Amygdala (tissue), 56 donors: ENCODE measurements at places on chromosomes 4 and X.

GRCh38 chr4:58961925-58962324 lies 1851.7 kb upstream of the IGFBP7 start:
- no peak for DNase-seq

DNA sequence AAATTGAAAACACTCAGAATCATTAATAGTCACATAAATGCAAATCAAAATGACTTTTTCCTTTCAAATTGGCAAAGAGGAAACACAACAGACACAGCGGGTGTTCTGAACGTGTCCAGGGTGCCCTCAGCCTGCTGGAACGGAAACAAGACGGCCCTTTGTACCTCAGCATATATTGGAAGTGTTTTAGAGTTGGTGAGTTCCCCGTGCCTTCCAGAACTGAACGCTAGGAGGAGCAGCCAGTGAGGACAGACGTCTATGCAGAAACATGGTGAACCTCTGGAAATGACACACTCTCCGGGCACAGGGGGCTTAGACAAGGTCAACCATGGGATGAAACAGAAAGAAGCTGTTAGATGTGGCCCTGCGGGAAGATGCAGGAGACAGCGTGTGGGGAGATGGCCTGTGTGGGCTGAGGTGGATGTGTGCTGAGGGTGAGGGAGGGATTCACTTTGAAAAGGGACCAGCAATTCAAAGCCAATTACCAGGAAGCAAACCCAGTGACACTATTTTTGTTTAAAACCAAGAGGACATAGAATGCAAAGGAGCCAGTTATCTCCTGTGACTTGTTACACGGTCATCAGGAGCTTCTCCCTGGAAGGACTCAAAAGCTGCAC lies 40.4 kb downstream of the RNF212 start:
- DNase-seq, result no peak

GRCh38 chrX:44733931-44734330 lies 109.9 kb upstream of the DUSP21 start:
- DNase-seq, result no peak

DNA sequence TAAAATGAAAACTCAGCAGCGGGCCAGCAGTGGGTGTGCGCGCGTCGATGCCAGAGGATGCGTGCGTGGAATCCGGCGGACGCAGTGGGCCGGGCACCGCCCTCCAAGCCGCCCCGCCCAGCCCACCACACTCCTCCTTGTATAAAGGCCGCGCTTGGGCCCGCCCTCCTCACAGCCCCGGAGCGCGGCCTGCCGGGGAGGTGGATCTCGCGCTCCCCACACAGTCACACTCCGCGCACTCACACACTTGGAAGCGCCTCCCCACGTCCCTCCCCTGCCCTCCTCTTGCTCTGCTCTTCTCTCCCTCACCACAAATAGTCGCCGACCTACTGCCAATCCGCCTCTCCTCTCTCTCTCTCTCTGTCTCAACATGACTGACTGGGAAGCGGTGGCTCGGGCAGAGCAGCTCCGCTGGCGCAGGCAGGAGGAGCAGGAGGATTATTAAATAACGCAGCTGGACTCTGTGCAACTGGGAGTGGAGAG lies at the start of gene CCSER1:
Gene CCSER1, plus strand, starts transcription at position 172 of the 483 bp plus-strand sequence.
- peak; percentile 60 for DNase-seq

- DNase-seq, result no peak
Measured at GRCh38 chr4:163395055-163395454, 51.4 kb downstream of the NPY5R start.

DNA sequence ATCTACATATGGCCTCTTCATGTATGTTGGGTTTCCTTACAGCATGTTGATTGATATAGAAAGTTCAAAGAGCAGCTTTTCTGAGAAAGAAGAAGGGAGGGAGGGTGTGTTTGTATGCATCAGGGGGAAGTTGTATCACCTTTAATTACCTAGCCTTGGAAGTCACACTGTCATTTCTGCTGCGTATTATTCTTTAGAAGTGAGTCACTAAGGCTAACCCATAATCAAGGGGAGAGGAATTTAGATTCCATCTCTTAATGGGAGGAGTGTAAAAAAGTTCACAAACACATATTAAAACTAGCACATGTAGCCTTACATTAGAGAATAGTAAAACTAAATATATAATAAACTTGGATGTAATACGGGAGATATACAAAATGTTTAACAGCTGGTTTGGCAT lies 86.5 kb upstream of the CBLL2 start:
- no peak for DNase-seq

DNA sequence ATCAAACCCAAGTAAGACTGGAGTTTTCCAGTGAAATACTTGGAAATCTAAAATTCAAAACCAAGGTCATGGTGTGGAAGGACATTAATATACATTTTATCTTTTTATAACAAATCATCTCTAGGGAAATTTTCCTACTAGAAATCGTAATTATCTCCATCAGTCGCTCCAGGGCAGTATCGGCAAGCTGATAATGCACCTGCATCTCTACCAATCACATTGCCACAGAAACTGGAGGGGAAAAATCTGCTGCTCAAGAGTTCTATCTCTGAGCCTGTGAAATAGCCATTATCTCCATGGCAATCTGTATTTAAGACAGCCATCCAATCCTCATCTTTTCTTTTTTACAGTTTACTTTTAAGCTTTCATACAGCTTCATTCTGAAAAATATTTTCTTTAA lies 538.3 kb upstream of the GALNT7 start:
- DNase-seq, result no peak

GRCh38 chr4:80538276-80538926 lies 202.9 kb downstream of the CFAP299 start:
- no peak for DNase-seq

DNA sequence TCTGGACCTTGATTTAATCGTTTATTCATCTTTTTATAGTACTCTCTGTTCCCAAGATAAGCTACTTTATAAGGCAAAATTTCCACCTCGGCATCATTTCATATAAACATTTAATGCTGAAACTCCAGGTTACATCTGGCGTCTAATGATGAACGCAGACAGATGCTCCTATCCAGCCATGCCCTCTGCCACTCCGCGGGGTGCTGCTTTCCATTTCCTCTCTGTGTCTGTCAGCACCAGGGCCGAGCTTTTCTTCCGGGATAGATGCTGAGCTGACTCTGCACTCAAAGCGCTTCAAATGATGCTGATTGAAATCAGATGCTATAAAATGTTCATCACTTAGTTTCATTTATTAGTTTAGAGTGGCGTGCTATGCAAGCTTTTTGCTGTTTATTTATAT lies 80.5 kb upstream of the HELT start:
- no peak for DNase-seq

- no peak for DNase-seq
Measured at GRCh38 chrX:63475200-63475599, 124.1 kb upstream of the SPIN4 start.

- no peak for DNase-seq
Measured at GRCh38 chr4:168415911-168416310, 64.4 kb downstream of the DDX60L start.
